ENCODE measurements at places on chromosomes 13 and 19. TPM values are rescaled to one million over a fixed set of nuclear protein-coding genes. Genes with fewer than 3 reads are reported as not detected.

DNA sequence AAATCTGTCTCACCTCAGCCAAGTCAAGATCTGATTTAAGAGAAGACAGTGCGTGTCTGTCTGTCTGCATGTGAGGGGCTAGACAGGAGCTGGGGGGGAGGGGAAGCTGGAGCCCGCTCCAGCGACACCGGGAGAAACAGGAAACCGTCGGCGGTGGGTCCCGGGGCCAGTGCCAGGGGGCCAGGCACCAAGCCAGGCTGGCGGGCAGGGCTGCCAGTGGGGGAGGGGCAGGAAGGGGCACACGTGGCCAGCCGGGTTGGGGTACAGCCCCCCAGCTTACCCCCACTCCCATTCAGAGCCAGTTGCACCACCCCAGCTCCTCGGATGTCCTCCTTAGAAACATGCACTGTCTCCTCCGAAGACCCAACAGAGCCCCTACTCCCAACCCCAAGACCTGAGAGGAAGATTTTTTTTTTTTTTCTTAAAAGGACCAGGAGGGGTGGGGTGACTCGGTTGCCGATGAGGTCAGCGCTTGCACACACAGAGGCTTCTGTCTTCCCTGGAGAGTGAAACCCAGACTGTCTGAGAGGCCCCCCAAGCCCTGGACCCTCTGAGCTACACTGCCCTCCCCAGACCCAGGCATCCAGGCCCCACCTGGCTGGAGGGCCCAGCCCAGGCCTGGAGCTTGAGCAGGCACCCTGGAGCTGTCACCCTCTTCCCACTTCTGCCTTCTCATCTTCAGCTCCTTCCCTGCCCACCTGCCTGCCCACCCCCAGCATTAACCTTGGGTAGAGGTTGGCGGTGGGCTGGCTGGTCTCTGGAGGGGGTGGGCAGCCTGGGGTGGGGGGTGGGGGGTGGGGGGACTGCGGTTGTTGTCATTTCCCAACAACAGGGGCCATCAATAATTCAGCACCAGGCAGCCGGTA lies 4.0 kb downstream of the ERF start:
- no peak for DNase-seq
- no peak overlapping the region for H3K27ac ChIP-seq
- H3K4me1 ChIP-seq: peaks cover 25% of the 10 kb centered on the region
- H3K27me3 ChIP-seq: no peaks in the 10 kb centered on the region

DNA sequence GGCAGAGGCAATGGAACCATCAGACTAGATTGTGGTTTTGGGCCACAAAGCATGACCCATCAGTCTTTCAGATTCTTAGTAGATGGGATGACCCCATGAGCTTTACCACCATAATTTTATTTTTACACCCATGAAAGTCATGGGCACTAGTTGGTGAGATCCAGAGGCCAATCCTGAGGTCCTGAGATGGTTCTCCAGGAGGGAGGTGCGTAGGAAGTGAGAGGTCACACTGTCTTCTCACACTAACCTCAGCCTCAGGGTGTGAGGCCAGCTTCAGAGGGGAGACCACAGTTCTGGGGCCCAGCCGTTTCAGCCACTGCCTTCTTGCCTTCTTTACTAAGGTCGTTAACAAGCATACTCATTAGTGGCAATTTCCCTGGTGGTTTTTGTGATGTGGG lies 106.4 kb downstream of the AKAP11 start:
- H3K27ac ChIP-seq: no peak overlapping the region
- no peaks in the 10 kb centered on the region for H3K36me3 ChIP-seq
- H3K4me3 ChIP-seq: no peak overlapping the region
- no peaks in the 10 kb centered on the region for H3K4me1 ChIP-seq
- H3K27me3 ChIP-seq: no peaks in the 10 kb centered on the region

CAPN12 gene
- 3.0 TPM for total RNA-seq

LGI4 gene
- 0.21 TPM for total RNA-seq

LRRC25 gene
- 0.19 TPM for total RNA-seq

Measured in type B pancreatic cell (in vitro differentiated cells).